IPS DF 19.7 (cell line): ENCODE measurements at places on chromosomes 16 and 17.

GRCh38 chr16:72568502-72568901 lies 396.5 kb upstream of the PMFBP1 start:
- DNase-seq: no peak

DNA sequence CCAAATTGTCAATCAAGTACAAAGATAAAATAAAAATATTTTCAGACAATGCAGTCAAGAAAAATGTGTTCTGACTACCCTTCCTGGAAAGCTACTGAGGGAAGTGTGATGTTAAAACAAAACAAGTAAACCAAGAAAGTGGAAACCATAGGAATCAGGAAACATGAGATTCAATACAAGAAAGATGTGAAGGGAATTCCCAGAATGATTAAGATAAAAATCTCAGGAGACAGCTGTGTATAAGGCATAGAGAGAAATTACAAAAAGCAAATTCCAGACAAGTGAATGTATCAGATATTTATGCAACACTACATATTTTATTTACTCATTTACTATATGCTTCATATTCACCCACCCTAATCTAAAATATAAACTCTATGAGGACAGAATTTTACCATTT lies 32.2 kb downstream of the TRIM37 start:
- DNase-seq: no peak

- DNase-seq: no peak
Observed at GRCh38 chr17:58364270-58364942, 12.4 kb upstream of the SUPT4H1 start.

DNA sequence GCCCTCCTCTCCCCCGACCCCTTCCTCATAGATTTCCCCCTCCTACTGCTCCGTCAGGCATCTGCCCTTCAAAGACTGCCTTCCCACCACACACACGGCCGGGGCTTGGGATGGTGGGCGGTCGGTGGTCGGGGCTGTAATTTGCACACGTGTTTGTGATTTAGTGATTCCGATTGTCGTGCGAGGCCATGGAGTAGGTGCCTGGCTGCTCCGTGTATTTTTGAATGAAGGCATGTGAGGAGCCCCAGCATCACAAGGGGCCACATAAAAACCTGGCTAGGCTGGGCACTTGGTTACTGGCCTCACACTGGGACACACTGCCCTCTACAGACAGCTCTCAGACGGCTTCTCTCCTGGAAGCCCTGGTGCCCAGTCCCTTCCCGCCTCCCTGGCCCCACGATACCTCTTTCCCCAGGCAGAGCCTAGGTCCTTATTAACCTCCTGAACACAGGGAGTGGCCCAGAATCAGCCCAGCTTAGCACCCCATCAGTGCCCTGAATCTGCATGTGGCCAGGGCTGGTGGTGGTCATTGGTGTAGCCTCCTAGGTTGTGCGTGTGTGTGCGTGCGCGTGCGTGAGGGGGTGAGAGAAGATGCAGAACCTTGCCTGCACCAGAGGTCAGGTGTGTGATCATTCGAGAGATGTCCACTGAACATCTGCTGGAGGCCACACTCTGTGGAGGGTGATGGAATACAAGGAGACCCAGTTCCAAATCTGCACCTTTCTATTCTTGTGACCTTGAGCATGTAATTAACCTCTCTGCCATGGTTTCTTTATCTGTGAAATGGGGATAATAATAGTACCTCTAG lies 1.3 kb upstream of the SOCS1 start:
- no peak for DNase-seq

DNA sequence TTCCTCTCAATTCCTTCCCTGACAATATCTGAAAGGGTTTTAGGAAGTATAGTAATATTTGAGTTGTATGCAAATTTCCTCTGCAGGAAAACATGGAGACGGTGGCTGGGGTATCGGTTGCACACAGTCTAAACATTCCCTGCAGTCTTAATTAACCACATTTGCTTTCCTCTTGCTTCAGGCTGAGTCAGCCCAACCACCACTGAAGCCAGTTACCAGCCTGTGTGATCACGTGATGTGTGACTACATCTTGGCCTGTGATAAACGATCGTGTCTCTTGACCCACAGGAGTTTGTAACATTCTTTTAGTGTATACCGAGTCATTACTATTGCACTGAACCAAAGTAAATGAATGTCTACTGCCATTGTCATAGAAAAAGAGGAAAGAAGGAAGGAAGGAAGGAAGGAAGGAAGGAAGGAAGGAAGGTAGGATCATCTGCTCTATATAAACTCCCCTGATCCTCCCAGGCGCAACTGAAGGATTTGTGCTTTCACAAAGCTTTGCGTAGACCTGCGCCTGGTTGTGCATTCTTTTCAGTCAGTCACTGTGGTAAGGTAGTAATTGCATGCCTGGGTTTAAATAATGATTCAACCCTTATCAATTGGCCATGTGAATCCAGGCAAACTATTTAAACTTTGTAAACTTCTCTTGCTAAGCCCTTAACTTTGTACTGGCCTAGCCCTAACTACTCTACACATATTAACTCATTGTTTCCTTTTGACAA lies 280.6 kb upstream of the SALL1 start:
- DNase-seq: no peak

GRCh38 chr17:76000016-76000754 lies 470 bp upstream of the CDK3 start:
- DNase-seq: peak; percentile 23

DNA sequence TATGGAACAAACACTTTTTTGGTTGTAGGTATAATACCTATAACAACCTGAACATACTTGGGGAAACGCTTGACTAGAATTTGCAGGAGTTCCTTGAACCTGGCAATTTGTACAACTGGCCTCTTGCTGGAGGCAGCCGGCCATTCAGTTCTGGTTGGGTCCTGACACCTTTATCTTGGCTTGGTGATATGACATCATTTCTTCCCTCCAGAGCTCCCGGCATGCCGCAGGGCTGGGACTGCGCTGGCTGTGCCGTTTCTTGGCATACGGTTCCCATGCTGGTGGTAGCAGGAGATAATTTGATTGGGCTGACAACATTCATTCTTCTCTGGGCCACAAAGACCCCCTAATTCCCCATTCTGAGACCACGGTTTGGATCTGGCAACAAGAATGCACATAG lies 87.5 kb downstream of the ASIC2 start:
- DNase-seq: no peak

DNA sequence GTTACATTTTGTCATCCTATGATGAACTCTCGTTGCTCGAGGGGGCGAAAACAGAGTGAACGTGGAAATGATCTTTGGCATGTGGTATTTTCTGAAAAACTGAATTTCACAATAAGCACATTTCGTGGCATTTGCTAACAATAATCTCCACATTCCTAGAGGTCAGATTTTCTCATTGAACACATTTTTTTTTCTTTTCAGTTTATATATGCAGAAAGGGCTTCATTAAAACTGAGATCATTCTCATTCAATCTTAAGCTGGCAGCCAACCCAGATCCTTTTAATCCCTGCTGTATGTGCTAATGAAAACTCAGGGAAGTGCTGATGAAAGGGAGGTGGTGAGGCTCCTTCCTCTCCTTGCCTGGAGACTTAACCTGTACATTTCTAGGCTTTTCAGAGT lies 52.6 kb downstream of the PRKCA start:
- DNase-seq: no peak

DNA sequence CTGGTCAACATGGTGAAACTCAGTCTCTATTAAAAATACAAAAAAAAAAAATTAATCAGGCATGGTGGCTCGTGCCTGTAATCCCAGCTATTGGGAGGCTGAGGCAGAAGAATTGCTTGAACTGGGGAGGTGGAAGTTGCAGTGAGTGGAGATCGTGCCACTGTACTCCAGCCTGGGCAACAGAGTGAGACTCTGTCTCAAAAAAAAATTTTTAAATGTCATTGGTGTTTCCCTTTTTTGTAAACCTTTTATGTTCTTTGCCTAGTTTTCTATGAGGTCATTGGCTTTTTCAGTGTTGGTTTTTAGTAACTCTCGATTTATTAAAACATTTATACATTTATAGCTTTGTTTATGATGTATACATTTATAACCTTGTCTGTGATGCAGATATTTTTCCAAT lies 18.2 kb downstream of the NLRC5 start:
- no peak for DNase-seq

- DNase-seq: no peak
Observed at GRCh38 chr17:72719578-72720493, 372.7 kb downstream of the SLC39A11 start.

GRCh38 chr17:81500047-81500446 lies 12.6 kb downstream of the ACTG1 start:
- no peak for DNase-seq

DNA sequence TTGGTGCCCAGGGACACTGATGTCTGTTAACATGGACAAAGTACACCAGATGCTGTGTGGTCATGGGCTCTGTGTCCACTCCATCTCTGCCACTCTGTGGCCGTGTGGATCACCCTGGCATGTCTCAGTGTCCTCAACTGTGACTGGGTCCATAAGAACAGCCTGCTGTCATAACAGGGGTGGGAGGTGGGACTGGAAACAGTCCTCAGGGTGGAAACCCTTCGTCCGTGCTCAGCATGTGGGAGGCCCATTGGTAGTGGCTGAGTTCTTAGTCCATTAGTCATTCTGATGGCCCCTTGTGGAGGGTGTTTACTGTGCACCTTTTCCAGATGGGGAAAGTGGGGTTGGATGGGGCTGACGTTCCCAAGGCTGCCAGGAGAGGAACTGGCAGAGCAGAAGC lies 12.8 kb downstream of the FLYWCH2 start:
- no peak for DNase-seq

GRCh38 chr17:37158290-37158689 lies 209.5 kb downstream of the AATF start:
- no peak for DNase-seq

GRCh38 chr17:56290802-56291118 lies 137.5 kb downstream of the ANKFN1 start:
- no peak for DNase-seq

GRCh38 chr16:77282345-77282744 lies 83.1 kb downstream of the SYCE1L start:
- DNase-seq: no peak

DNA sequence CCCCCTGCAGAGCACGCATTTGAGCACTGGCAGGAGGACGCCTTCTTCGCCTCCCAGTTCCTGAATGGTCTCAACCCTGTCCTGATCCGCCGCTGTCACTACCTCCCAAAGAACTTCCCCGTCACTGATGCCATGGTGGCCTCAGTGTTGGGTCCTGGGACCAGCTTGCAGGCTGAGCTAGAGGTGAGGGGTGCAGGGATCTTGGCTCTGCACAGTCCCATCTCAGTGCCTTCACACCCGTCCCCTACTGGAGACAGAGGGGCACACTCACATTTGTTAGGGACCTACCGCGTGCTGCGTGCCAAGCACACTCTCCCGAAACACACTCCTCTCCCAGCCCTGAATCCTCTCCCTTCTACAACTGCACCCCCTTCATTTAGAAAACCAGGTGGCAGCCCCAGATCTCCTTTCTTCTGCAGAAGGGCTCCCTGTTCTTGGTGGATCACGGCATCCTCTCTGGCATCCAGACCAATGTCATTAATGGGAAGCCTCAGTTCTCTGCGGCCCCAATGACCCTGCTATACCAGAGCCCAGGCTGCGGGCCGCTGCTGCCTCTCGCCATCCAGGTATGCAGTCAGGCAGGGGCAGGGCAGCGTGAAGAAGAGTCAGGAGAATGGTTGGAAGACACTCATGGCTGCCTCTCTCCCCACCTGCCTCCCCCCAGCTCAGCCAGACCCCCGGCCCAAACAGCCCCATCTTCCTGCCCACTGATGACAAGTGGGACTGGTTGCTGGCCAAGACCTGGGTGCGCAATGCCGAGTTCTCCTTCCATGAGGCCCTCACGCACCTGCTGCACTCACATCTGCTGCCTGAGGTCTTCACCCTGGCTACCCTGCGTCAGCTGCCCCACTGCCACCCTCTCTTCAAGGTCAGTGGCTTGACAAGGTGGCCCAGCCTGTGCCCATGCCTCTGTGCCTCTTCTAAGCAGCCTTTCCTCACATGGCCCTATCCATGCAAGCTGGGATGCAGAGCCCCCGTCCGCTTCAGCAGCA lies 6.3 kb downstream of the ALOX15B start:
- no peak for DNase-seq

DNA sequence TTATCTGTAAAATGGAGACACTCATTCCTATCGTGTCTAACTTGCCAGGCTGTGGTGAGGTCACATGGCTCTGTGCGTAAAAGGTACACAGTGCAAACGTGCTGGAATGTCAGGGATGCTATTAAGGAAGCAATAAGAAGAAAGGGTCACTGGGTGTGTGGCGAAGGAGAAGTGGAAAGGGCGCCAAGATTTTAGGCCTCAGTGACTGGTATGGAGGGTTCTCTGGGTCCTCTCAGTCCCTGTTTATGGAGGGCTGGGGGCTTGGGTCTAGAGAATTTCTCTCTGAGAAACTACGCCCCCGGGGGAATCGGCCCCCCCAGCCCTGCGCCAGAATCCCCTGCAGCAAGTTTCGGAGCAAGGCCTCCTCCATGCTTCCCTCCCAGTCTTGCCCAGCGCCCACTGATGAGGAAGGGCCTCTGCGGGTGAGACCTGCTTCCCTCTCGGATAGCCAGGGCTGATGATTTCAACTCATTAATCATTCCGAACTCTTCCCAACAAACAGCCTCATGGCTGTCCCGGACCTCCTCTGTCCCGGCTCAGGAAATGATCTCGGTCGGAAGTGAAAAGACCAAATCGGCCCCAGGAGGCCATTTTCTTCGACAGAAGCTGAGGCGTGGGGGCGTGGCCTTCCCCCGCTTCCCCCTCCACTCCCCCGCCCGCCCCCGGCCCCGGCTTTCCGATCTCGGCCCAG lies 1.2 kb upstream of the HEXIM1 start:
- no peak for DNase-seq

GRCh38 chr16:4344983-4345835 lies 5.9 kb downstream of the PAM16 start:
- DNase-seq: no peak

- no peak for DNase-seq
Observed at GRCh38 chr16:67342616-67343015, 16.0 kb downstream of the LRRC36 start.

GRCh38 chr16:10862438-10862837 lies 14.6 kb upstream of the CIITA start:
- DNase-seq: no peak

DNA sequence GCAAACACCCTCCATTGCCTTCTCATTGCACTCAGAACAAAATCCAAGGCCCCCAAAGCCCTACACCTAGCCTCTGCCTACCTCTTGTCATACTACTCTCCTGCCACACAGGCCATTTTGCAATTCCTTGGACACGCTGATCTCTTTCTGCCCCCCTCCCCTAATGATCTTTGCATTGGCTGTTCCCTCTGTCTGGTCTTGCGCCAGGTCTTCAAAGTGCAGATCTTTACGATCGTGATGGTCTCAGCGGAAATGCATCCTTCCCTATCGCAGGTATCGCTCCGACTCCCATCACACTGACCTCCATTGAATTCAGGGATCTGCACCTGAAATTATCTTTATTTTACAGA lies 777 bp upstream of the MOSMO start:
- no peak for DNase-seq

DNA sequence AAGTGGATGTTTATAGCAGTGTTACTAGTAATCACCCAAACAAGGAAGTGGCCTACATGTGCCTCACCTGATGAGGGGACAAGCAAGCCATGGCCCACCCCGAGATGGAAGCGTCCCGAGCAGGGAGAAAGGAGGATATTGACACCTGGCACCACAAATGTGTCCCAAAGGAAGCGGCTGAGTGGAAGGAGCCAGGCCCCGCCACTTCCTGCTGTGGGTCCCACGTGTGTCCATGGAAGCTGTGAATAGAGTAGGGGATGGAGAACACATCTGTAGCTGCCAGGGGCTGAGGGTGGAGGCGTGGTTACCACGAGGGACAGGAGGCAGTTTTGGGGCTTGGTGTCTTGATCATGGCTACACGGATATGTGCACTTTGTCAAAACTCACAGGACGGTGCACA lies 49.2 kb downstream of the KCNJ12 start:
- DNase-seq: no peak
